ENCODE measurements at places on chromosomes 2 and 18.

DNA sequence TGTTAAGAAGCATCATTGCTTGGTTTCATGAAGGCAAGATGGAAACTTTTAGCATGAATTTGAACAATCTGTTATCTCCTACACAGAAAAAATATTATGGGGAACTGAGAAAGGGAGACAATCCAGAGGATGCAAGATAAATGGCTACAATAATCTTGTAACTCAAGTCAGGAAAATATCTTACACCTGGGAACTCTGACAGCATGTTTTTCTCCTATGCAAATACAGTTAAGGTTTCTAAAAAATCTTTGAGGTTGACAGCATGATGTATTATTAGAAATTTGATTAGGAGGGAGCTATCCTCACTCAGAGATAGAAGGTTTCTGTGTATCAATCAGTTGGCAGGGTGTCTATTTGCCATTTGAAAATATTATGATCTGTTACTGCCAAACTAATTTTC is 75.6 kb downstream of the GPD2 start:
- DNase-seq, result no peak

- no peak for DNase-seq
Measured at GRCh38 chr2:74474899-74475298, 2.4 kb upstream of the MRPL53 start.

- no peak for DNase-seq
Measured at GRCh38 chr2:235883675-235884074, 284.5 kb downstream of the GBX2 start.

GRCh38 chr2:28276076-28276618 is 116.5 kb upstream of the FOSL2 start:
- DNase-seq, result no peak

DNA sequence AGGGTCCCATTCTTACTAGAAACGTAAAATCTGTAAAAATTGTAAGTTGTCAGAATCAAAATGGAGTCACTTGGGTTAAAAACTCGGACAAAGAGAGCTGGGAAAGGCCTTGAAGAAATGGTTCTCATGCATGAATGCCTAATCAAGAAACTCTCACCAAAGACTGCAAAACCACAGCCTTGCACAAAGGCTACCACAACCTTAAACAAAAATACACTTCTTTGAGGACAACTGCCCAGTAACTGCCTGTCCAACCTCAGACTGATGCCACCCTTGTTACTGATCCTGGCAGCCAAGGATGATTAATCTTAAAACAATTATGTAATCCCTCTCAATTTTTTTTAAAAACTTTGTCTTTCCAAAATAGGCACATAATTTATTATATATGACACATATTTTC is 299.3 kb downstream of the CCDC85A start:
- DNase-seq, result no peak

DNA sequence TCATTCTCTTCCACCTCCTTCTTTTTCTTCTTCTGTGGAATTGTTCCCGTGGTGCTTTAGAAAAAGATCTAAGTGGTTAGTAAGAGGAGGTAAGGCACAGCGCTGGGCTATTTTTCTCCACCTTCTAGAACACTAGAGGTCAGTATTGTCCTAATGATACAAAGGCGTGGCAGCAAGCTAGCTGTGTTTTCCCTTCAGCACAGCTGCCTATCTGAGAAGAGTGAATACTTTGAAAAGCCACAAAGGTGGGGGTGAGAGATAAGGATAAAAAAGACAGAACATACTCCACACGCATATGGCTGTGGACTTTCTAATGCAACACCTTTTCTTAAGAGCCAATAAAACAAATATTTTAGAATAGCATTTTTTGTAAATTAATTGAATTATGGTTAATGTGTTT is 2.1 kb downstream of the CNTNAP5 start:
- peak; percentile 94 for DNase-seq

- peak; percentile 74 for DNase-seq
Measured at GRCh38 chr2:69926849-69927515, 12.1 kb downstream of the MXD1 start.

- DNase-seq, result peak; percentile 91
Measured at GRCh38 chr2:68391869-68392268, 26.8 kb downstream of the PLEK start.

DNA sequence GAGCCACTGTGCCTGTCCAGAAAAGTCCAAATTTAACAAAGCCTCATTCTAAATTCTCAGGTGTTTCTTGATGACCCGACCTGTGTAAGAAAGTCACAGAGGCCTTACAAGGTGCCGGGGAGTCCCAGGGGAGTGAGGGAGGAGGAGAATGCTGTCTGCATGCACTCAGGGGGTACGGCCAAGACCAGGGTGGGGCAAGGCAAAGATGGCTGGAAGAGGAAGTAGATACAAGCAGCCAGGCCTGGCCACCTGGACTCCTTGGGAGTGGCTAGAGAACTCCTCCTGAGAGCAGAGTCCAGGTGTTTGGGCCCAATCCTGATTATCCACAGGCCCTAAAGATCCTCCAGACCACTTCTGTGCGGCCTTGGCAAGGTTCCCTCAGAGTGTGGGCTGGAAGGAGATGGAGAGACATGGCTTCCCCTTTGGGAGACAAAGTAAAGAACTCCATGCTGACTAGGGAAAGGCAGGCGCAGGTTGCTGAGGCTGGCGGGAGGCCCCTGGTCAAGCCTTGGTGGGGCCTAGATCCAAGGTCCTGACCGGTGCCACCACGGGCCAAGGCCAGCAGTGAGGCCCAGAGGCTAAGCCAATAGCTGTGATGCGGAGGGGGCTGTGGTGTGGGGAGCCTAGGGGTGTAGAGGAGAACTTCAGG is 74.7 kb downstream of the COPS8 start:
- no peak for DNase-seq

DNA sequence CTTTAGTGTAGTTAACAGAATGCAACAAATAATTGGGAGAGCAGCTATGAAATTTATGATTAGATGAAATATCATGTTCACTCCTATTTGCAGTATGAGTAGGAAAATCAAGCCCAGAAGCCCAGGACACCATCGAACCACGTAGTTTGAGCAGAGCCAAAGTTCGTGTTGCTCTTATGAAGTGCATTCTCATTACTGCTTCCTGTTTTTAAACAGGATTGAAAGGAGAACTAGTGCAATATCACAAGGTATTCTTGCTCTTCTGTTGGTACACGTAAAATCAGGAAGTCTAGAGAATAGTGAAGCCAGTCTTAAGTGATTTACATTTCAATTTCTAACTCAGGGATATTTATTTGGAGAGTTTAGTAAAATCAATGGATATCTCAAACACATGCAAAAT is 21.1 kb downstream of the ARHGAP15 start:
- DNase-seq, result peak; percentile 66

DNA sequence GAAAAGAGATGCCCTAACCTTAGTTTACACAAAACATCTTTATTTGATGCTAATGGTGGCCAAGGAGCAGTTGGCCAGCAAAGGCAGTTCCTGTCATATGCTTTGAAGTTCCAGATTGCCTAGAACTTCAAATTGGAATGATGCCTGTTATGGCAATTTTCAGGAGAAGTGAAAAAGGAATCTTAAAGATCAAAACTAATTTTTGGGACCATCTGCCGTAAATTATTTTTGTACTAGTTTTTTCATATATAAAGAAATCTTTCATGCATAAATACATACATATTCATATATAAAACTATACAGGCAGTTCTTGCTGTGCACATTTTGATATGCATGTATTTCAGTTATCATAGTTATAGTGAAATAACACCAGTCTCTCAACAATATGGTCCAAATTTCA is 1185.6 kb upstream of the FAM98A start:
- DNase-seq, result no peak

- no peak for DNase-seq
Measured at GRCh38 chr2:227234429-227234828, 70.0 kb downstream of the COL4A3 start.

DNA sequence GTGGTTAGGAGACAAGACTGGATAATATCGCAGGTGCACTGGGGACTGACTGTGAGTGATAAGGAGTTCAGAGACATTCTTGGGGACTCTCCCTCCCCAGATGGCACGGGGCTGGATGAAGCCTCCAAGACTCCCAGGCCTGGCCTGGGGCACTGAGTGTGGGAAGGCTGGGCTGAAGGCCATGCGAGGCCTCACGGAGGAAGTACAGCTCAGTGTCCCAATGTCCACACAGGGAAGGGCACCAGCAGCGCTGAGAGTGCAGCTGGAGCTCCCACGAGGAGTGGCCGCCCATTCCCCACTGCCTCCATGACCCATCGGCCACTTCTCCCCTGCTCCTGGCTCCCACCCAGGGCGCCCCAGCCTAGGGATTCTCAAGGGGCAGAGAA is 6.5 kb downstream of the MFSD2B start:
- DNase-seq, result peak; percentile 53

- peak; percentile 12 for DNase-seq
Measured at GRCh38 chr18:38481576-38481975, 916.0 kb upstream of the CELF4 start.

GRCh38 chr2:9029721-9030120 is 26.2 kb upstream of the MBOAT2 start:
- no peak for DNase-seq

DNA sequence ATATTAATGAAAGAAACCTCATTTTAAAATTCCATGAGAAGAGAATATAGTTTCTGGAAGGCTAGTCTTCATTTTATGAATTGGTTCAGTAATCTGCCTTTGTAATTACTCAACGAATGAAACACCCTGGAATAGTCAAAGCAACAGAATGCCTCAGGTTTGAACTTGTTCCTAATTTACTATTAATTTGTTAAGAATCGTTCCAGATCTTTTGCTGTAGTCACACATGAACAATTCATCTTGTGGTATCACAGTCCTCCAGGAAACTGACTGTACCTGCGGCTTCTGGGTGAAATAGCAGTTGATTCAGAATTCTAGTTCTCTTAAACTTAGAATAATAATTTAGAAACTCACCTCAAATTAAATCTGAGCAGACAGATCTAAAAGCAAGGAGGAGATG is 282.7 kb upstream of the MAP2 start:
- DNase-seq, result no peak

DNA sequence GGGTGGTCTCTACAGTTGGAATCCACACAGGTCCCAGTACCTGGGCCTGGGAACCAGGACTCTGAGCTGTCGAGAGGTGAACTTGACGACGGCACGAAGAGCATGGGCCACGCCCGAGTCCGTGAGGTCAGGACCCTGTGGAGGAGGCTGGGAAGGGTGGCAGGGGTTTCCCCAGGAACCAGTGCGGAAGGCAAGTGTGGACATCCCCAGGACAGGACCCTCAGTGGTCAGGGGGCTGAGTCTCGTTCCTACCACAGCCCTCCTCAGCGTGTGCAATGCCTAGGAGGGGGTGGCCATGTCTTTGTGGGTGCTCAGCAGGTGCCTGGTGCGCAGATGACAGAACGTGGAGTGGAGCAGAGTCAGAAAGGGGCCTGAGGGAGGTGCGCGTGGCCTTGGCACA is 335.6 kb upstream of the SALL3 start:
- DNase-seq, result no peak

- no peak for DNase-seq
Measured at GRCh38 chr2:219213486-219214071, 5.2 kb downstream of the ABCB6 start.

DNA sequence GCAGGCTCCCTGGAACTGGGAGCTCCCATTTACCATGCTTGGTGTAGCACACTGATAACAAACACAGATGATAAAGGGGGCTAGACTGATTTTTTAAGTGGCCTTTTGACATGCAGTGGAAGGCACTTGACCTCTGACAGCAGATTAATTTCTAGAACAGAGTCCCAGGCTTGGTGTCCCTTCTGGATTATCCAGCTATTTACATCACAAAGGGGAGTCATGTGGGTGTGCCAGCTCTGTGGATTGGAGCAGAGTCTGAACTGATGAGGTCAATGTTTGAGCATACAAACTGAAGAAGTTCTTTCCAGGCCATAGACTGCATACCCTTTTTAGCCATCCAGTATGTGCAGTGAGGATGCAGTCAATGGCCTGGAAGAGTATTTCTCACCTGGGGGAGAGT is 31.5 kb upstream of the SIX2 start:
- no peak for DNase-seq

GRCh38 chr2:17101596-17101995 is 416.6 kb downstream of the RAD51AP2 start:
- DNase-seq, result no peak

DNA sequence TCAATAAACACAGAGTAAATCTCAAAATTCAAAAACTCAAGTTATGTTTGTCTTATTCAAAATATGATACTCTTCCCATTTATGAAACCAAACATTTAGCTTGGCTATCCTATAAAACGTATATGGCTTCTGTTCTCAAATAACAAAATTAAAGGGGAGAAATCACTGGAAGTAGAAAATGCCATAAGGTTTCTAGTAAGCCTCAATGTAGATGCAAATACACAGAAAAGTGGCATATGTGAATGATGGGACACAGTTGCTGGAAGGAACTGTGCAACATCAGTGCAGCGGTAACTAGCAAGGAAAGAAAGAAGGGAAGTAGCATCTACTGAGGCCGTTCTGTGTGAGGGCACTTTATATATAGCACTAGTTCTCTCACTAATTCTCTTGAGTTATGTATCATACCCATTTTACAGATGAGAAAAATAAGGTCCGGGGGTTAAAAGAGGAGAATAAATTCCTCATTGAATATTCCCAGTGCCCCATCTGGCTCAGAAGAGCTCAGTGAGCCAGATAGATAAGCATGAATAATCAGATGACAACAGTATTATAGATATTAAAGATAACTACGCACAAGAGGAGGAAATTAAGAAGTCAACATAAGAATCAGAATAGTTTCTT is 27.2 kb downstream of the NBAS start:
- DNase-seq, result no peak

- no peak for DNase-seq
Measured at GRCh38 chr2:14011190-14011589, 621.3 kb upstream of the LRATD1 start.

DNA sequence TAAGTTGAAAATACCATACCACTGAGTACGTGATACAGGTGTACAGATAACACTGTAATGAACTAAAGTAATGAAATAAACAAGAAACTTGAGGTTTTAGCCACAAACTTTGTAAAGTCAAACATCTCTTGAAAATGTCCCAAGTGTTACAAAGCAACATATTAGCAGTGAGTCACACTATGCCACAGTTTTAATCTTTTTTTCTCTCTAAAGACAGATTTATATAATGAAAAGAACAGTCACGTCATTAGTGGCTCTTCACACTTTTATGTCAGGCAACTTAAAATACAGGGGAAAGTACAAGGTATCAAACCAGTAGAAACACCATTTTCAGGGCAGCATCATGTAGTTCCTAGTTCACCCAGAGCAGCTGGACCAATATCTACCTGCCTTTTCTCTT is 42.1 kb downstream of the RAPH1 start:
- DNase-seq, result no peak

DNA sequence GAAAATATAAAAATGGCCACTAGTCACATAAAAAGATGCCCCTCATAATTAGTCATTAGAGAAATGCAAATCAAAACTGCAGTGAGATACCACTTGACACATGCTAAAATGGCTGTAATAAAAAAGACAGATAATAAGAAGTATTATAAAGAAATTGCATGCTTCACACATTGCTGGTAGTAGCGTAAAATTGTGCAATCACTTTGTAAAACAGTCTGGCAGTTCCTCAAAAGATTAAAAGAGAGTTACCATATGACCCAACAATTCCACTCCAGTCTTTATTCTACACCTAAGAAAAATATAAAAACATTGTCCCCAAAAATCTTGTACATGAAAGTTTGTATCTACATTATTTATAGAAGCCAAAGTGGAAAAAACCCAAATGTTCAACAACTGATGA is 170.6 kb upstream of the FIGN start:
- DNase-seq, result no peak

- no peak for DNase-seq
Measured at GRCh38 chr18:8895987-8896619, 190.7 kb downstream of the MTCL1 start.

Data from hematopoietic multipotent progenitor cell treated with erythropoietin and hydrocortisone succinate and interleukin-3 and kit ligand, for 6 days (in vitro differentiated cells).